ENCODE measurements at places on chromosomes 11 and 22.

GRCh38 chr11:63371396-63371795 is 1.8 kb downstream of the SLC22A9 start:
- DNase-seq = no peak

- DNase-seq = no peak
Observed at GRCh38 chr11:118521892-118522311, 5.4 kb upstream of the TTC36 start.

GRCh38 chr11:14376920-14377319 is 17.9 kb upstream of the RRAS2 start:
- DNase-seq = no peak

GRCh38 chr11:134640536-134640935 is 228.5 kb upstream of the B3GAT1 start:
- DNase-seq = no peak

DNA sequence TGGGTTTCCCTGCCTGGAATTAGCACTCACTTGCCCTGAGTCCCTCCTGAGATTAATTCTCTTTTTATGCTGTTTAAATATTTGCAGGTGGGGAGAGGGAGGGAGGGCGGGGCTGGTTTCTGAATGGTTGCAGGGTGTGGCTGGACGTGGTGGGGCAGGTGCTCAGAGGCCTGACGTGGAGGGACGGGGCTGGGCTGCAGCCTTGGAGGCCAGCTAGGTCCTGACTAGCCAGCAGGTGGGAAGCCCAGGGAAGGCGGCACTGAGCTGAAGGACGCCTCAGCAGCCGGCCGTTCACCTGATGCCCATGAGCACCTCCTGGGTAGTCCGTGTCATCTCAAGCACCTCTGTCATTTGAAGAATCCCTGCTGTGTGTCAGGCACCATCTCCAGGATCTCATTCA is 21.3 kb downstream of the SGSM1 start:
- DNase-seq = no peak

All from left renal cortex interstitium (tissue), 4 donors.